ENCODE measurements at places on chromosomes 6 and 20.

DNA sequence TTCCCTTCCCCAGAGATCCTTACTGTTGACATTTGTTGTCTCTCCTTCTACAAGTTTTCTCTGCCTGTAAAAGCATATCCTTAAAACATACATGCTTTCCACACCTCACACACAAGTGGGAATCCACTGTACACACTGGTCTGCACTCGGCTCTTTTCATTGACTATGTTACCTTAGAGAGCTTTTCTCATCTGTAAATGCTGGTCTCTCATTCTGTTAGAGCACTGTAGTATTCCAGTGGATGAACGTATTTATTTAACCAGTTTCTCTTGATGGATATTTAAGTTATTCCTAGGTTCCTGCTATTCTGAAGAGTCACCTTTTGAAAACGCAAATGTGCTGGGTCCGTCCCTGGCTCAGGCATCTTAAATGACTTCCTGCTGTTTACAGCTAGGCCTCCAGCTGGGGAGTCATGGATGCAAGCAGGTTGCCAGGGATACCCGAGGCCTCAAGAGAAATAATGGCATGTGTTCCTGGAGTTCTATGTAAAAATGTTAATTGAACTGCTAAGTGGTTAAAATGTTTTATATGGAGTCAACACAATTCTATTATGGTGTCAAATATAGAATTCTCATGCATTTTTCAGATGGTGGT is 61.1 kb upstream of the TGM3 start:
- no peak for DNase-seq

DNA sequence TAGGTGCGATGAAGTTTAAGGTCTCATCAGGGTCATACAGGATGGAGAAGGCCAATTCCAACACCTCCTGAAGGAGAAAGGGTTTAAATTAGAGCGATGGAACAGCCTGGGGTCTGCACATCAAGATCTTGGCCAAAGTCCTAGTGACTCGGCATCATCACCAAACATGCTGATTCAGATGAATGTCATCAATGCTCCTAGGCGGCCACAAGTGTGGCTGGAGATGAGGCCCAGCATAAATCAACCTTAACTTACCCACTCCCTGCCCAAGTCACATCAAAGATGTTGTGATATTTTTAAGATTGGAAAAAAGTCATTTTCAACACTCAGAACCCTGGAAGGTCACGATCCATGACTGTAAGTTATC is 37.5 kb downstream of the ELMO2 start:
- DNase-seq: no peak

DNA sequence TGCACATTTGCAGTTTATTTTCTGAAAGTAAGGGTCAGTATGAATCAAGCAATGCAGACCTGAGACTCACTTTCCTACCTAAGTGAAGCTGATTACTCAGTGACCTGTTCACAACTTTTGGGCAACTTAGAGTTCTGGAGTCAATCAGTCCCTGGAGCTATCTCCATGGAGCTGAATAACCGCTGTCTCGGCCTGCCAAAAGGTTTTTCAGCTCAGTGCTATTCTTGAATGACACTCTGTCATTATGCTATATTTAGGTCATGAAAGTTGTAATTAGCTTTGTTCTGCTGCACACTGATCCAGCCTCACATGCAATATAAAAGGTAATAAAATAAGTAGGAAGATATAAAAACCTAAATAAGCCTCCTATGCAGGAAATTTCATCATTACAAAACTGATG is 356.0 kb downstream of the BMP2 start:
- DNase-seq: no peak

- DNase-seq: no peak
Measured at GRCh38 chr6:1187293-1188131, 124.4 kb upstream of the FOXQ1 start.

- no peak for DNase-seq
Measured at GRCh38 chr6:167424060-167424673, 99.3 kb downstream of the TTLL2 start.

DNA sequence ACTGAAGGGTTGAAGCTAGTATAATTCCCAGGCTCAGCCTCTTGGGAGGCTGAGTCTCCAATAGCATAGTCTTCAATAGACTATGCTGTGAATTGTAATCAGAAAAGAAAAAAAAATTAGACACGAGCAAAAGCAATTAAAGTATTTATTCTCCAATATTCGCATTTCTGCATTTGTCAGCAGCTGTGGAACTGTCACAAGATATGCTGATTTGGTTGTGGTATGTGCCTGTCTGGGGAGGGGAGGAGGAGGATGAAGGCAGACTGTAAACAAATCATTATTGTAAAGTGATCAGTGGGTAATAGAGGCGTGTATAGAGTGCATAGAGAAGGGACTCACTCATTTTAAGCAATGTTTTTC is 10.1 kb upstream of the BICRAL start:
- no peak for DNase-seq

DNA sequence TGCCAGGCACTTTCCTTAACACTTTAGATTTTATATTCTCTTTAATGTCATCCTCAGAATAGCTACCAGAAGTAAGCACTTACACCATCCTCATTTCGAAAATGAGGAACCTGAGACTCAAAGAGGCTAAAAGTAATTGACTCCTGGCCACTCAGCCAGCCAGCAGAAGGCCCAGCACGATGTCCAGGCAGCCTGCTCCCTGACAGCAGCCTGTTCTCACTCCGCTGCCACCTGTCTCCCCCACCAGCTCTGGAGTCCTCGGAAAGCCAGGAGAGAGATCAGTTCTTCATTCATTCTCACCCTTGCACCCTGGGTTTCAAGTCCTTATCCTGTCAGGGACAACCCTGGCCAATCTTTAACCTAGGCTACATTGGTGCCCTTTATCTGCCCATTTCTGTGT is 174.0 kb downstream of the SASH1 start:
- no peak for DNase-seq

DNA sequence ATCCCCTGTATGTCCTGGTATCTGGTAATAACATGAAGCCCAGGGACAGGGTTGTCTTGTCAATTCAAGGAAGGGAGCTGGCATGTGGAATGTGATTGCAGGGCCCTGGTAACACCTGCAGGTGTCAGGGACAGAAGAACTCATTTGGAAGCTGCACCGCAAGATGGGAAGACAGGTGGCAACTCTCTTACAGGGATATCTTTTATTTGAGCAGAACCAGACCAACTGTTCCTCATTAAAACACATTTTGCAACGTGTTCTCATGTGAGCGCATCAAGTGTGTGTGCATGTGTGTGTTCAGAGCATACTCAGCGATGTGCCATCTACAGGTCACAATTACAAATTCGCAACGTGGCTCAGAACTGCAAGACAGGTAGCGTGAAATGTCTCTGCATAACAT is 370.9 kb upstream of the SOX4 start:
- no peak for DNase-seq

- no peak for DNase-seq
Measured at GRCh38 chr6:116397914-116398313, 27.2 kb downstream of the DSE start.

GRCh38 chr6:88074791-88075190 is 27.1 kb downstream of the SPACA1 start:
- no peak for DNase-seq

GRCh38 chr6:127146932-127147331 is 28.5 kb downstream of the RSPO3 start:
- DNase-seq: peak; percentile 98

DNA sequence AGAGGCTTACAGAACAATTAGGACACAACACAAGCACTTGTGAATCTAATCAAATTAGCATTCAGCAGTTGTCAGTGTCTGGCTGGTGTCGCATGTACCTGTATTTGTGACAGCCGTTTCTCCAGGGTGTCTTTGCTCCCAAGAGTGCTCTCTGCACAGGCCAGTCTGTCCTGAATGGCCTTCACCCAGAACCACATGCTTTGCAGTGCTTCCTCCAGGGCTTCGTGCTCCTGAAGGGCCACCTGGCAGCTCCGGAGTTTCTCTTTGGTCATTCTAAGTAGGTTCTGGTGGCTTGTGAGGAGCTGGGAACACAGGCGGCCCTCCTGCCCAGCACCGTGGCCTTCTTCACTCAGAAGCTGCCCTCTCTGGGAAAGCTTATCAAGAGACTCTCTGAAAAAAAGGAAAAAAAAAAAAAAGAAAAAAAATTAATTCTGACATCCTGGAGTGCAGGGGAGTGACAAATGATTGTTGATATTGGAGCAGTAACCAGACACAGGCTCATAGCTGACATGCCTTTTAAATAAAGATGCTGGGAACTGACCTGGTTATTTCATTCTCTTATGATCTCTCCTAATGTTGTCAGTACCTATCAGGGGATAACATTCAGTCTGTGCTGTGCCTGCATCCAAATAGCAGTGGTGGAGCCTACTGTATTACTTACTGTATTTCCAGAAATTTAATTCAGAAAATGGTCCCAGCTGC is 245.8 kb downstream of the SYNE1 start:
- no peak for DNase-seq

- no peak for DNase-seq
Measured at GRCh38 chr6:166810864-166811263, 145.5 kb downstream of the RNASET2 start.

- no peak for DNase-seq
Measured at GRCh38 chr6:16236009-16236501, 2.3 kb upstream of the GMPR start.

DNA sequence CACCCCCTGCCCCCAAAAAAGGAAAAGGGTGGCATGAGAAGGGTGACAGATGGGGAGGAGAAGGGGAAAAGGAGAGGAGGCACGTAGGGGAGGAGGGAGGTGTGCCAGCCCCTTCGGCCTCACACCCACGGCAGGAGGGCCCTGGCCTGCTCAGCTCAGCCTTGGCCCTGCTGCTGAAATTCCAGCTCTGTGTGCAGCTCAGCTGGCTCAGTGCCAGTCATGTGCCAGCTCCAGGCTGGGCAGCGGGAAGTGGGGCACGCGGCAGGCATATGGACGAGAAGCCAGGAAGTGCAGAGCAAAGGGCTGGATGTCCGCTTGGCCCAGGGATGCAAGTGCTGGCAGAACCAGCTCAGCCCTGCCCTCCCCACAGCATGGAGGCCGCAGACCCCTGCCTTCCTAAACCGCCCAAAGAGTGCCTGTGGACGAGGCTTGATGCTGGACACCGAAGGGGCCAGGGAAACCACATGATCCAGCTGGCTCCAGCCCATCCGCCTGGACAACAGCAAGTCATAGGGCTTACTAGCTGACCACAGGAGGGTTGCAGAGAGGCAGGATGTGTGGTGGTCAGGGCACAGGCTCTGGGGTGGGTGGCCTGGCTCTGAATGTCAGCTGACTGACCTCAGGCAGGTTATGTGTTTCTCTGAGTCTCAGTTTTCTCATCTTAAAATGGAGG is 60.2 kb downstream of the NOL4L start:
- no peak for DNase-seq

GRCh38 chr6:3419624-3420272 is 37.1 kb downstream of the SLC22A23 start:
- DNase-seq: no peak

DNA sequence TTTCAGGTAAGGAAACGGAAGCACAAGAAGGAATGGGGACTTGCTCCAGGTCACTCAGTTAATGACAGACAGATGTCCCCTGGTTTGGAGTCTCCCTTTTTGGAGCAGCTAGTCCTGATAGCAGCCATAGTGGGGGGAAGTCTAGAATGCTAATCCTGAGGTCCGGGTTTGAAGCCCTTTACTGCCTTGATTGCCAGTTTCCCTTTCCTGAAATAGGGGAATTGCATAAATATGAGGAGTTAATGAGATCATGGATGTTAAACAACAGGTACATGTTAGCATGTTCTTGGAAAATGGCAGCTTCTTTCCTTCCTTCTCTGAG is 341 bp upstream of the TTPAL start:
- DNase-seq: no peak

DNA sequence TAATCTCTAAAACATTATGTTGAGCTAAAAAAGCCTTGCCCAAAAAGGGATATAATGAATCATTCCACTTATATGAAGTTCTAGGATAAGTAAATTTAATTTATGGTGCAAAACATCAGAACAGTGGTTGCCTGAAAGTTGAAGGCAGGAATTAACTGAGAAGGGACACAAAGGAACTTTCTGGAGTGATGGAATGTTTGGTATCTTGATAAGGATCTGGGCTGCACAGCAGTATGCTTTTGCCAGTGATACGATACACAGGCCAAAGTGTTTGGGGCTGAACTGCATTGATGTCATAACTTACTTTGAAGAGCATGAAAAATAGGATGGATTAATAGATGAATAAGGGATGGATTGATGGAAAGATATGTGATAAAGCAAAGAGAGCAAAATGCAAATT is 146.1 kb upstream of the LRFN2 start:
- peak; percentile 5 for DNase-seq

GRCh38 chr20:50269091-50270033 is 78.7 kb downstream of the CEBPB start:
- no peak for DNase-seq

DNA sequence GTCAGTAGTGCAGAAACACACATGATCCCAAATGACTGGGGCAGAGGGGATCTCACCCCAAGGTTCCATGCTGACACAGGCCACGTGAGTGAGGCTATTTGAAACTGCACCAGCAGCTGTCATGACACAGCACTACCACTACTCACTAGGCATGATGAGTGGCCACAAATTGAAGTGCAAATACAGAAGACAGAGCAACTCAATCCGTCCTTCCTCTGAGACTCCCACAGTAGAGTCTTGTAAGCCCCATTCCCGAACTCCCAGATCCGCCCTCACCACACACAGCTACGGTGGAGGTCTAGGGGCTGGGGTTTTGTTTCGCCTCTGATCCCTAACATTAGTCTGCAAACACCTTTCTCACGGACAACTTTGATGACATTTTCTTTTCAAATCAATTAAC is 113.3 kb upstream of the NUP153 start:
- no peak for DNase-seq

GRCh38 chr20:32898729-32899128 is 40.0 kb downstream of the EFCAB8 start:
- peak; percentile 23 for DNase-seq

Data from non-pigmented ciliary epithelial cell (primary cell).